ENCODE measurements at places on chromosomes 1 and 21. TPM values are rescaled to one million over a fixed set of nuclear protein-coding genes. Genes with fewer than 3 reads are reported as not detected.

Gene LCE2D
- not detected for total RNA-seq

Gene TRIM58
- 0.09 TPM for total RNA-seq

Gene DDR2
- 379 TPM for total RNA-seq

Gene LAD1
- total RNA-seq: not detected

Gene OR14K1
- not detected for total RNA-seq

Gene RGS13
- not detected for total RNA-seq

Gene PTPRC
- total RNA-seq: not detected

Gene FCMR
- not detected for total RNA-seq

Gene CYP4Z1
- total RNA-seq: not detected

Gene TLR5
- total RNA-seq: not detected

Gene LRP8
- total RNA-seq: 13.6 TPM

Gene CACNA1E
- total RNA-seq: not detected

Gene PLPP3
- total RNA-seq: 270 TPM

Gene REN
- not detected for total RNA-seq

Gene SLC30A2
- total RNA-seq: not detected

Gene ABCG1
- 0.08 TPM for total RNA-seq

Gene LYPD8
- not detected for total RNA-seq

Gene CFH
- 517 TPM for total RNA-seq

Gene UBE2U
- total RNA-seq: not detected

Measured in fibroblast of the aortic adventitia (primary cell).